ENCODE measurements at places on chromosomes 16 and 17.

GRCh38 chr16:19802612-19803011 lies 82.0 kb downstream of the GPRC5B start:
- DNase-seq: no peak

DNA sequence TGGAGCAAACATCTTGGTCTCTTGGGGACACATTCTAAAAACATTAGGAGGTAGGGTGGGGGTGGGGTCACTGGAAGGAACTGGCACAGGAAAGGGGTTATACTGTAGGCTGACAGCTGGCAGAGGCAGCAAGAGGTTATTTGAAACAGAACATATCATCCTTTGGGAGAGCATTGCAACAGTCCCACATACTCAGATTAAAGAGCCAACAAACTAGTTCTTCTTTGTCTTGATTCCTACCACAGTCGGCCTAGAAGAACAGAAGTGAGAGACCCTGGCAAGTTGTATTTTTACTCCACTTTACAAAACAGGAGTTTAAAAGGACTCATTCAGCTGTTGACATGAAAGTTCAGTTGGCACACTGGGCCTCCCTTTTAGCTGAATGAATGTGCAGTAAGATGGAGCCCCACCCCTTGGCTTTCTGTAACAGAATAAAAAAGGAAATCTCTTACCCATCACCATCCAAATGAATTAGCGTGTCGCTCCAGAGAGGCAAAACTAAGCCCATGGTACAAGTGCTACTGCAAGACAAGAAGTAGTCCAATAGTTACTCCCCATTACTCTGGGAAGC lies 54.6 kb upstream of the CORO6 start:
- no peak for DNase-seq

DNA sequence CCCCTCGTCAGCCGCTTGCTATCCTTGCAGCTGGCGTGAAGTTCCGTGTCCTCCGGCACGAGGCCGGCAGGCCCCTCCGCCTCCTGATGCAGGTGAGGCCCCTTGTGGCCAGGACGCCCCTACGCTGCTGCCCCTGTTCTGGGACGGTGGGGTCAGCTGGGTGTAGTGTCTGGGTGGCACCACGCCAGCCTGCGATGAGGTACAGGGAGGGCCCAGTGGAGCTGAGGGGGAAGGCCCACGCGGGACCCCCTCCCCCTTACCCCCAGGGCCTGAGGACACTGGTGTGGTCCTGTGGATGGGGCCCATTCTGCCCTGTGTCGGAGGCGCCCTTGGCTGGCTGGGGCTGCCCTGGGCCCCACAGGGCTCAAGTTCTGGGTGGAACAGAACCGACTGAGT lies 7.7 kb upstream of the RAB40C start:
- no peak for DNase-seq

DNA sequence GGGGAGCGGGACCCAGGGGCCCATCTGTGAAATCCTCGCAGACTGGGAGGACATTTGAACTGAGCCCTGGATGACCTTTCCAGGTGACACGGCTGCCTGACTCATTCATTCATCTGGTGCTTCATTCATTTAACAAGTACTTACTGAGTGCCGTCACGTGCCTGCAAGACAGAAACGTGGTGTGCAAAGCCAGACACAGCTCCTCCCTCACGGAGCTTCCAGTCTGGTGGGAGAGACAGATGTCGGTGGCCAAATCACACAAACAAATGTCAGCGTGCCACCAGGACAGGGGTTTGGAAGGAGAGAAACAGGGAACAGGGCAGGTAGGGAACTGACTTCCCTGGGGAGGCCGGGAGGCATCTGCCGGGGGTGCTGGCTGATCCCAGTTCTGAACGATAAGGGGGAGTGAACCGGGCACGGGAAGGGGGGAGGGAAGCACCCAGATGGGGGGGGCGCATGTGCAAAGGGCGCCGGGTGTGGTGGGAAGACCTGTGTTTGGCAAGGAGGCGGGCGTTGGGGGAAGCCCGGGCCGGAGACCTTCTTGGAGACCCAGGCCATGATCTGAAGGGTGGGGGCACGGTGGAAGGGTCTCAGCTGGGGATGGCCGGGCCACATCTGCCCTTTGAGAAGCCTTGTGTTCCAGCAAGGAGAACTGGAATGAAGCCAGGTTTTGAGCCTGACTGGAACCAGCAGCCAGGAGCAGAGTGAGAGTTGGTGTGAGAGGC lies 93.6 kb upstream of the CIBAR2 start:
- DNase-seq: peak; percentile 17

GRCh38 chr17:76083536-76084182 lies 4.7 kb downstream of the ZACN start:
- DNase-seq: no peak

DNA sequence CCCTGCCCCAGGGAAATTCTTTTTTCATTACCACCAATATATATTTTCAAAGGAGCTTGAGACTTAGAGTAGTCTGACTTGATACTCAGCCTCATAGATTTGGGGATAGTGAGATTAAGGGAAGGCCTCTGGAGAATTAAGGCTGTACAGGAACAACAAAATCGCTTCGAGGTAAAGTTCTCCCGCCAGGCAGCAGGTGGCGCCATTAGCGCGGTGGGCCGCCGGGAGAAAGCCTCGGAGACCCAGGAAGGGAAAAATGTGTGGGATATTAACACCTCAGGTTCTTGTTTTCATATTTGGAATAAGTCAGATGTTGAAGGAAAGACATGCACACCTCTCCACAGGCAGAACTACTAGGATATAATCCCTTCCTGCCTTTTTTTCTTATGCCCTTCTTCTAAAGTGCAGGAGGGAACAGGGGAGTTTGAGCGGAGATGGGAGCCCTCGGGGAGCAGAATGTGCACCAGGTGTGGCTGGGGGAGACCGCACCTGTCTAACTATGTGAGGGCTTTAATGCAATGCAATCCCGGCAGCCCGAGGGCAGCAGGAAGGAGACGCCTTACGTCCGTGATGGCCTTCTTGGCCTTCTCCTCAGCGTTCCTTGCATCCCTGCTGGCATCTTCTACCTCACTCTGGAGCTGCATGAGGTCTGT lies 25.9 kb downstream of the MYH3 start:
- peak; percentile 40 for DNase-seq

DNA sequence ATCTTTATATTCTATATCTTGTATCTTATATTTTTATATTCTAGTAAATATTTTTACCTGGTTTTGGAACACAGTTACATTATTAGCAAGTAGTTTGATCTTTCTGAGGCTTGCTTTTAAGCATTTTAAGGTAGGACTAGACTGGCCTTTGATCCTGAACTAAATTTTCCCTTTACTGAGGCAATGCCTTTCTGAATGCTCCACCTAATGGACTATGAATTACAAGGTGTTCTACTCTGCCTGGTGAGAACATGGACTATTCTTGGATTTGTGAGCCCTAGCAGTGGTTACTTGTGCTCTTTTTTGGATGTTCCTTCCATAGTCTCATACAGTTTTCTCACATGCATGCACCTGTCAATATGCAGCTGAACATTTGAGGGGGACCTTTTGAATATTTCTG lies 32.5 kb upstream of the SMIM36 start:
- no peak for DNase-seq

DNA sequence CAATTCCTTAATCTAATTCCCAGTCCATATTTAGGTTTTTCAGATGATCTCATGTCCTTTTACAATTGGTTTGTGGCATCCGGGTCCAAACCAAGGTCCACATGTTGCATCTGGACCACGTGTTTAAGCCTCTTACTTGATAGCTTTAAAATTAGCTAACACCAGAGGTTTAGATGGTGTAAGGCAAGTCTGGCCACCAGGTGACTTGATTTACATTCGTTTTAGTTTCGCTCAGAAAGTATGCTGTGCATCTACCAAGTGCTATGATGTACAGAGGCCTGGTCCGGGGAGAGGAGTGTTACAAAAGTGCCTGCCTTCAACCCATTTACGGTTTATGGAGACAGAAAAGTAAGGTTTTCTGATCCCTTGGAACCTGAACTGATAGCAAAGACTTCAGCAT lies 878 bp upstream of the DNAJA2 start:
- DNase-seq: no peak

- DNase-seq: peak; percentile 83
Observed at GRCh38 chr17:69654981-69655855, 240.7 kb downstream of the MAP2K6 start.

- no peak for DNase-seq
Observed at GRCh38 chr16:48537909-48538745, 71.9 kb downstream of the N4BP1 start.

DNA sequence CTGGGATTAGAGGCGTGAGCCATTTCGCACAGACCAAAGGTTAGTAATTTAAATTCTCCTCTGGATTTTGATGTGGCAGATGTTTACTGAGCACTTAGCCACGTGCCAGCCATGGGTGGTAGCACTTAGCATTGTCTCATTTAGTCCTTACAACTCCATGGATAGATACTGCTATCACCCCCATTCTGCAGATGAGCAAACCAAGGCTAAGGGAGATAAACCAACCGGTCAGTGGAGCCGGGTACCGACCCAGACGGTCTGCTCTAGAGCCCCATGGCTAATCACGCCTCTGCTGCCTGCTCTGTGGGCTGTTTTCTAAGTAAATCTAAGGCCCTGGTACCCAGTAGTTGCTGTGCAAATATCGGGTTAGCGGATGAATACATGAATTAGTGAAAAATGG lies 12.6 kb upstream of the ADGRG1 start:
- no peak for DNase-seq

DNA sequence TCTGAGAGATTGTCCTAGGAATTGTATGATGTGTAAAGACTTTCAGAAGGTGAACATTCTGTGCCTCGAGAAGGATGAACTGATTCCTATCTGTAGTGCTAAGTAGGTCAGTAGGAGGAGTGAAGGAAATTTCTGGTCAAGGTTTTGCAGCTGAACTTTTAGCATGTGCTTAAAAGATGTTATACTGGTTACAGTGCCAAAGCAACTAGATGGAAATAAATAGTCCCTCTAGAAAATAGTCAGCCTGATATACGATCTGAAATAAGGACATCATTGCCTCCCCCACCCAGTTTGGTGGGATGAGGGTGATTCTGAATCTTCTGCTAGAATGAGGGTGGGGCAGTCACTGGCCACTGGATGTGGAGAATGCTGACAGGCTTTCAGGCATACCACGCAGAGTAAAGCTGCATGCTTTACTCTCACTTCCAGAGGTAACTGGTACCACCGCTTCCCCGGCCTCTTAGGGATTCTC lies 57.2 kb upstream of the VPS4A start:
- no peak for DNase-seq

DNA sequence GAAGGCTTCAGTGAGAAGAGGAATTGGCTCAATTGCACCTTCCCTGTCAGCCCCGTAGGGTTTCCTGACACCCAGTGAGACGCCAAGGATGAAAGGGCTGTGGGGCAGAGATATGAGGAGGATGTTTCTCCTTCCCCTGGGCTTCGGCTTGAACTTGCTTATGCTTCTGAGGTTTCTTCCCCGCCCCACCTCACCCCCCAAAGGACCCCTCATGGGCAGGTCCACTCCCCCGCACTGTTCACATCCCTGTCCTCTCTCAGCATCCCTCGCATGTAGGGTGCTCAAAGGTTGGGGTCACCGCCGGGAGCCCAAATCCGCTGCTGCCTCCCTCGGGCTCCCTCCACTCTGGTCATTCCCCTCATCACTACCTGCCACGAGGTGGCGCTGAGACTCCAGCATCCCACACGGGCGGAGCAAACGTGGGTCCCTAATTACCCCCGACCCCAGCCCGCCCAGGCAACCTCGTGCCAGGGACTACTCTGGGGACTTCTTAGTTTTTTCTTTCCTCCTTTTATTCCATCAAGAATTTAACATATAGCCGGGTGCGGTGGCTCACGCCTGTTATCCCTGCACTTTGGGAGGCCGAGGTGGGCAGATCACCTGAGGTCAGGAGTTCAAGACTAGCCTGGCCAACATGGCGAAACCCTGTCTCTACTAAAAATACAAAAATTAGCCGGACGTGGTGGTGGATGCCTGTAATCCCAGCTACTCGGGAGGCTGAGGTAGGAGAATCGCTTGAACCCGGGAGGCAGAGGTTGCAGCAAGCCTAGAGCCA lies 3.3 kb upstream of the TRARG1 start:
- DNase-seq: peak; percentile 58

DNA sequence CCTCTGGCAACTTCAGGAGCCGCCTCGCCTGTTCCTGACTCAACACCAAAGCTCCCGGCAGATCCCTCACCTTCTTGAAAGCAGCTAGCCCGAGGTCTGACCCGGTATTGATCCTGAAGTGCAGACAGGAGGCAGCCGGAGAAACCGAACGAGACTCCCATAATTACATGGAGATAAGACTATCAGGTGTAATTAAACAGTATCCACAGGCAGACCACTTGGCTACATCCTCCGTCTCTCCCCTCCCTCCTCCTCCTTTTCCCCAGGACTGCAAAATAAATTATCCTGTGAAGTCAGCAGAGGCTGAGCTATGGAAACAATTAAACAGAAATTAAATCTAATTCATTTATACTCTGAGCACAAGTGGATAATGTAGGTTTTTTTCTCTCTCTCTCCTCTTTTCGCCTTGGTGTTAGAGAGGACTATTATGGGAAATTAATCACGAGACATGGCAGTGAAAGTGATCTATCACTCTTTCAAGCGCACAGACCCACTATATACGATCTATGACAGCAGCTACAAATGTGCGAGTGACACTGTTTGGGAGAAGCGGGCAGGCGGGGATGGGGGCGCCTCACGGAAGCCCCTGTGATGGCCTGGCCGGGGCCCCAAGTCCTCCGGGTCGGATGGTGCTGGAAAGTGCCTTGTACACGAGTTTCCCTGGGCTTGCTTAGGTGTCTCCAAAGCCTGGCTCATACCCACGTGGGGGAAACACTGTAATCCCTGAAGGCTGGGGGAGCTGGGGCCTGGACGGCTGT lies 92.8 kb downstream of the RBFOX3 start:
- no peak for DNase-seq

GRCh38 chr16:88743693-88744576 lies 37.6 kb downstream of the CTU2 start:
- DNase-seq: peak; percentile 57

- no peak for DNase-seq
Observed at GRCh38 chr16:16150117-16150877, 73.0 kb downstream of the ABCC6 start.

- DNase-seq: peak; percentile 40
Observed at GRCh38 chr16:1773703-1774447, 941 bp upstream of the MRPS34 start.

DNA sequence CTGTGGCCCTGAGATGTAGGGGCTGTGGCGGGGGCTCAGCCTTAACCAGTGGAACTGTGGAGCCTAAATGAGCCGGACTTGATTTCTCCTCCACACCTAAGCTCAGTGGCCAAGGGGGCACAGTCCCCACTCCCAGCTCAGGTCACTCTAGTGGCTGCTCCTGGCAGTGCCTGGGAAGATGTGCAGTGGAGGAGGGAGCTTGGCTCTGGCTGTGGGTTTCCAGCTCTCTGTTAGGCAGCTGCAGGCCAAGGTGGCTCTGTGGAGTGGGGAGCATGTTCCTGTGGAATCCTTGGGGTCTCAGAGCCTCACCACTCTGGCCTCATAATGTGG lies 76.3 kb downstream of the AMFR start:
- DNase-seq: no peak

GRCh38 chr17:50634915-50635731 lies 442 bp downstream of the ABCC3 start:
- no peak for DNase-seq

- no peak for DNase-seq
Observed at GRCh38 chr16:86060381-86061317, 161.7 kb downstream of the IRF8 start.

DNA sequence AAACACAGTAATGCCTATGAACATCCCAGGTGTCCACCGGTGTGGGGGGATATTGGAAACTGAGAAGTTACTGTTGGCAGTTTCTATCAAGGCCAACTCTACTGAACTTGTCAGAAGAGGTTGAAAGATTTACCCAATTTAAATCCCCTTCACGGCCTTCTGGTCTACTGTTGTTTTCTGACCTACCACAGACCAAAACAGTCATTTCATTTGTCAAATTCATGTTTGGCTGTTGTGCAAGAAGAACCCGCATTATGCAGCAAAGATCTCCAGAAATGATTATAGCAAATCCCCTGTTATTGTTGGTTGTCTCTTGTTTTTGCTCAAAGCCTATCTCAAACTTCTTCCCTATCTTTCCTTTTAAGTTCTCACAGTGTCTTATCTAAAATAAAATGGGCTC lies 73.1 kb upstream of the MAF start:
- DNase-seq: no peak
